ENCODE measurements at places on chromosomes 7 and 10.

GRCh38 chr7:70392256-70392876, 739.6 kb upstream of the GALNT17 start:
- no peak for DNase-seq

GRCh38 chr10:122149561-122150505, 121.3 kb upstream of the BTBD16 start:
- DNase-seq = no peak

DNA sequence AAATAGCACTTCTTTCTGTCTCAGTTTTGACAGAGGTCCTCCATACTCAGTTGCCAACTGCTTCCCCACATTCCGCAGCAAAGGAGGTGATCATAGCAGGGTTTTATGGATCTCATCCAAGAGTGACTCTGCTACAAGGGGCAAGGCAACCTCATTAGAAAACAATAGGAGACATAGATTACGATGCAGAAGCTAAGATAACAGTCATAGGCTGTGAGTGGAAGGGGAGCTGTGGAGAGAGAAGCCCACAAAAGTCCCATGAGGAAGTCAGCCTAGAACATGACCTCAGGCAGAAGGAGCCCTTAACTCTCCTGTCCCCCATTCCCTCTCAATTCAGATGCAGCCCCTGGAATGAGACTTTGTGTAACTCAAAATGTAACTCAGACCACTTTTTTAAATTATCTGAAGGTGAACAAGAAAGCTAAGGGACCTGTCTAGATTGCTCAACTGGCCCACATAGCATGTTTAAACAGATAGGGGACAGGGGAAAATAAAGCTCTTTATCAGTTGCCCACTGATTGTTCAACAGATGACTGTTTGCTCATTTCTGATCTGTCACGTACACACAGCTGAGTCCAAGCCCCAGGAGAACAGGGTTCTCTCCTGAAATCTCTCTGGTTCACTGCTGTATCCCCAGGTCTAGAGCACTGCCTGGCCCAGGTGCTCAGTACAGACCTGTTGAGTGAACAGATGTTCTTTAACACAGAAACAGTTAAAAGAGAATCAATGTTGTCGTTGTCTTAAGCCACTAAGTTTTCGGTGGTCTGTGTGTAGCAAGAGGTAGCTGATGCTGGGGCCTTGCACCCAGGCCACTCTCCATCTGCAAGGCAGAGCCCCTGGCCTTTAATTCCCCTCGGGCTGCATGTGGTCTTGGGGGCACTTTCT, 1.5 kb upstream of the NCOA4 start:
- no peak for DNase-seq

- DNase-seq = no peak
These were observed 19.7 kb upstream of the ITGA8 start for GRCh38 chr10:15739254-15739970.

GRCh38 chr7:33237036-33237435, 107.7 kb downstream of the BBS9 start:
- DNase-seq = no peak

DNA sequence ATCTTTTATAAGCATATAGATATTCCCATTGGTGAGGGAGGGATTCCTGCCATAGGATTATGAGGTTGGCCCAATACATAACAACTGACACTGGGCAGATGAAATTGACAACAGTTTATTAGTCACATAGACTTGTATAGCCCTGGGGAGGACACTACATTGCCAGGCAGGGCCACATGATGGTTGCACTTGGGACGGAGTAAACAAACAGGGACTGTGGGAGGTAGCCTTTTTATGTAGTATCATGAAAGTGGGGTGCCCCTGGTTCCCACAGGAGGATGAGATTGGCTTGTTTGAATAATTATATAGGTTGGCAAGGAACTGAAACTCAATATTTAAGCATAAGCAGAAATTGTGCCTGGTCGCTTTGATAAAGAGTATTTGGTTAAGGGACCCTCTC, 23.5 kb downstream of the TRIM24 start:
- DNase-seq = no peak

GRCh38 chr7:5692845-5693278, 88.6 kb downstream of the RNF216 start:
- no peak for DNase-seq

GRCh38 chr7:43234968-43235367, 122.5 kb downstream of the HECW1 start:
- DNase-seq = no peak

- no peak for DNase-seq
These were observed 836 bp downstream of the DPYSL4 start for GRCh38 chr10:132187430-132188138.

- DNase-seq = no peak
These were observed 18.6 kb upstream of the SDK1 start for GRCh38 chr7:3282457-3282856.

- DNase-seq = no peak
These were observed 67.9 kb upstream of the CFAP46 start for GRCh38 chr10:133010095-133010842.

DNA sequence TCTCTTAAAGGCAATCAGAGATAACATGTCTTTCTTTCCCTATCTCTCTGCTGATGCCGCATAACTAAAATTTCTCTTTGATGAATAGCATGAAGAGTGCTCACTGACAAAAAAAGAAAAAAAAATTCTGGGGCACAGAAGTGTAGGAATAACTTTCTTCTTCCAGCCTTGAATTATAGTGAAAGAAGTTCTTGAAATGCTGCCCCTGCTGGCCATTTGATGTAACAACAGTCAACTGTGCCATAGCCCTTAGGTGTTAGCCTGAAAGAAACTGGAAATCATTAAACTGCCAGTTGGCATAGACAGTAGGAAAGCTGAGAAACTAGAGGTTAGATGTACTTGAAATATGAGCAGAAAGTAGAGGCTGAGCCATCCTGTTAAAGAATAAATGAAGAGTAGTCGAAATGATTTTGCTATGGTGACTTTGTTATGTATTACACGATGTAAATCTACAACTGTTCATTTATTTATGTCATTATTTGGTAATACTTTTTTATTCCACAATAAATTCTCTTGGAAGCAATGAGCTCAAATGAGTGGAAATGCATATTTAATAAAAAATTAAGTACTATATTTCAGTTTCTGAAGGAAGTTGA, 48.3 kb upstream of the FAM171A1 start:
- no peak for DNase-seq

DNA sequence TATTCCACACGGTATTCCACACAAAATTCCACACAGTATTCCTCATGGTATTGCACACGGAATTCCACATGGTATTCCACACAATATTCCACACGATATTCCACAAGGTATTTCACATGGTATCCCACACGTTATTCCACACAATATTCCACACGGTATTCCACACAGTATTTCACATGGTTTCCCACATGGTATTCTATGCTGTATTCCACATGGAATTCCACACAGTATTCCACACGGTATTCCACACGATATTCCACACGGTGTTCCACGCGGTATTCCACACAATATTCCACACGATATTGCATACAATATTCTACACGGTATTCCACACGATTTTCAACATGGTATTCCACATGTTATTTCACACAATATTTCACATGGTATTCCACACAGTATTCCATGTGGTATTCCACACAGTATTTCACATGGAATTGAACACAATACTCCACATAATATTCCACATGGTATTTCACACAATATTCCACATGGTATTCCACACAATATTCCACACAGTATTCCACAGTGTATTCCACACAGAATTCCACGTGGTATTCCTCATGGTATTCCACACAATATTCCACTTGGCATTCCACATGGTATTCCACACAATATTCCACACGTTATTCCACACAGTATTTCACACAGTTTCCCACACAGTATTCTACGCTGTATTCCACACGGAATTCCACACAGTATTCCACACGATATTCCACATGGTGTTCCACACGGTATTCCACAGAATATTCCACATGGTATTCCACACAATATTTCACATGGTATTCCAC, 136.0 kb upstream of the CHST15 start:
- DNase-seq = no peak

- no peak for DNase-seq
These were observed 232.3 kb downstream of the MAGI2 start for GRCh38 chr7:79221211-79221610.

GRCh38 chr10:122521011-122521410, 39.5 kb upstream of the DMBT1 start:
- no peak for DNase-seq

GRCh38 chr10:120607710-120608703, 151.0 kb downstream of the PLPP4 start:
- no peak for DNase-seq

- no peak for DNase-seq
These were observed 7.1 kb downstream of the ZNF736 start for GRCh38 chr7:64320547-64321513.

- no peak for DNase-seq
These were observed 112.6 kb downstream of the DGKI start for GRCh38 chr7:137734221-137734620.

DNA sequence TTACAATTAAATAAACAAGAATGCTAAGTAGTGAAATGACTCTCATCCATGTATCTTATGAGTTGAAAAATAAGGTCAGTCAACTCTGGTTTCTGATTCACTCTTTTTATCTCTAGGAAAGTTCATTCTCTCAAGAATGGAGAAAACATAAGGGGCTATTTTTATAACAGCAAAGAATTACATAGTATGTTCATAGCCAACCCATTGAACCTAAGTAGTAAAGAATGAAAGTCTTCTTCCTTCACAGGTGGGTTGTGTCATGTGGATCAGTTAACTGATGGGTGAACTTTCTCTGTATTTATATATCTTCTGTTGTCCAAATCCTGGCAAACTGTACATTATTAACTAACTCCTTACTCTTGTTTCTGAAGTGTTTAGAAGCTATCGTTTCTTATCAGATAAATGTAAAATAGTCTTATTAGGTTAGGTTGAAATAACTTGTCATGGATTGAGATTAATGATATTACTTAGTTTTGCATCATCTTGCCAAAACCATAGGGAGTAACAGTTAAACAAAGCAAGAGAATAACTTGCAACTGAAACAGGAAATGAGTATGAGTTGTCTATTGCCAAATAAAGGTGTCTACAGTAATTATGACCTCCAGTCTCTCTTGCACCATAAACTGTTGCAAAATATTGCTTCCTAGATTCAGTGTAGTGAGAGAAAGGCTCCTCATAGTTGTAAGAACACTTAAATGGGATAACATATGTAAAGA, 86.8 kb downstream of the ANKRD7 start:
- DNase-seq = peak; percentile 24

DNA sequence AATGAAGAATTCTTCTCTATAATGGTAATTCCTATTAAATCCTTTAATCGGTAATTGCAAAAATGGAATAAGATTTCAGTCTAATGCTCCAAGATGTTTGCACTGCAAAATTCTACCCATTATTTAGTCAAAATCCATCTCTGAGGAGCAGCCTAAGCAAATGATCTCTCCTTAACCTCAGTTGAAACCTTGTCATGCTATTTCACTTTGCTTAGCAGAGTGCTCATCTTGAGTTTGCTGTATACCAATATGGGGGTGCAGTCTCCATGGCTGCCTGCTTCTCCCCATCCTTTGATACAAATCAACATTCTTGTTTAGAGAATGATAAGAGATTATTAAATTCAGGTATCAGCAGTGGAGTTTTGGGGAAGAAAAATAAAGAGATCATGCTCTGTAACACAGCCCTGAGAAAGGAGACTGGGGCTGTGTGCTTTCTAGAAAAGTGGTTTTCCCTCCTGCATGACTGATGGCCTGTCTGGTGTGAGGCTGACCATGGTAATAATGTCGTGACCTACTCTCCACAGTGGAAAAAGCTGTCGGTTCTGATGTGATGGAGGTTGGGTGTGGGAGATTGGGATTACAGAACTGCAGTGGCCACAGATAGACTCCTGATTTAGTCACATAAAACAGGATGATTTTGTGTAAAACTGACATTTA, 982.1 kb downstream of the NRG3 start:
- DNase-seq = no peak
